ENCODE measurements at places on chromosomes 4 and X.

- DNase-seq, result no peak
Measured at GRCh38 chrX:21989384-21989783, 42.7 kb upstream of the PHEX start.

- no peak for DNase-seq
Measured at GRCh38 chr4:26263165-26263564, 57.6 kb upstream of the RBPJ start.

GRCh38 chr4:158877069-158877468, 108.2 kb downstream of the FNIP2 start:
- DNase-seq, result no peak

GRCh38 chr4:137274404-137274803, 257.9 kb downstream of the PCDH18 start:
- no peak for DNase-seq
